ENCODE measurements at places on chromosomes 5 and 9.

GRCh38 chr5:31361234-31361633, 167.7 kb downstream of the CDH6 start:
- DNase-seq, result no peak

- no peak for DNase-seq
Observed at GRCh38 chr9:87422999-87423398, 74.7 kb upstream of the DAPK1 start.

- no peak for DNase-seq
Observed at GRCh38 chr9:128169492-128169891, 9.4 kb downstream of the BBLN start.

DNA sequence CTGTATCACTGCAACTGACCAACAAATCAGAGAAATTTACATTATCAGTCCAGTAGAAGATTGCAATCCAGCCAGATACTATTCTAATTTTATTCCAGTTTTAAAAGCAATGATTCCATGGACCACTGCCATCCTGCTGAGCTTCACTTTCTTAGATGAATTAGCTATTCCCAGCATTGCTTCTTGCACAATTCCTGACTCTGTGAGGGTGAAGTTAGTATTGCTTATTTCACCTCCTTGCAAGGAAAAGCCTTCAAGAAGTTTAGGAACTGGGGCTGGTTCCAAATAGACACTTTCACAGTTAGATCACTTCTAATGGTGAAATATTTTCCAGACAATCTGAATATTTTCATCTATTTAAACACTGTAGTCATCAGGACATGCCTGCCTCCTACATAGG, 338.6 kb upstream of the TNC start:
- no peak for DNase-seq

DNA sequence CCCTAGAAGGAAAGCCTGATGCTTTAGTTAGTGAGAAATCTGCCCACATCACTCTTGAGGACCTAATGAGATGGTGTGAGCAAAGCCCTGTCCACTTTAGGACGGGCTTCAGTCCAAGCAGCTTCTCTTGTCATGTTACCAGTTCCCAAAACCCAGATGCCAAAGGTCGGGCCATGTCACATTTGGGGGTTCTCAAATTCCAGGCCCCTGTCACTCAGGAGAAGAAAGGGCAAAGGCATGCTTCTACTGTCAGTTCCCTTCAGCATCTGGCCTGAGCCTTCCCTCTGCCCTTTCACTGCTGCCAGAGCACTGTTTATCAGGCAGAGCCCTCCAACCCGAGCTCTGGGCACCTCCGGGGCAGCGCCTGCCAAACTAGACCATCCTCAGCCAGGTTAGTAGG, 556.0 kb downstream of the BNC2 start:
- no peak for DNase-seq

- DNase-seq, result no peak
Observed at GRCh38 chr5:74194196-74194595, 446.3 kb downstream of the ENC1 start.

- no peak for DNase-seq
Observed at GRCh38 chr9:68742333-68742730, 37.3 kb downstream of the PIP5K1B start.

GRCh38 chr5:23629396-23629795, 122.0 kb downstream of the PRDM9 start:
- DNase-seq, result no peak

- DNase-seq, result no peak
Observed at GRCh38 chr9:129972816-129973215, 70.2 kb downstream of the FNBP1 start.

DNA sequence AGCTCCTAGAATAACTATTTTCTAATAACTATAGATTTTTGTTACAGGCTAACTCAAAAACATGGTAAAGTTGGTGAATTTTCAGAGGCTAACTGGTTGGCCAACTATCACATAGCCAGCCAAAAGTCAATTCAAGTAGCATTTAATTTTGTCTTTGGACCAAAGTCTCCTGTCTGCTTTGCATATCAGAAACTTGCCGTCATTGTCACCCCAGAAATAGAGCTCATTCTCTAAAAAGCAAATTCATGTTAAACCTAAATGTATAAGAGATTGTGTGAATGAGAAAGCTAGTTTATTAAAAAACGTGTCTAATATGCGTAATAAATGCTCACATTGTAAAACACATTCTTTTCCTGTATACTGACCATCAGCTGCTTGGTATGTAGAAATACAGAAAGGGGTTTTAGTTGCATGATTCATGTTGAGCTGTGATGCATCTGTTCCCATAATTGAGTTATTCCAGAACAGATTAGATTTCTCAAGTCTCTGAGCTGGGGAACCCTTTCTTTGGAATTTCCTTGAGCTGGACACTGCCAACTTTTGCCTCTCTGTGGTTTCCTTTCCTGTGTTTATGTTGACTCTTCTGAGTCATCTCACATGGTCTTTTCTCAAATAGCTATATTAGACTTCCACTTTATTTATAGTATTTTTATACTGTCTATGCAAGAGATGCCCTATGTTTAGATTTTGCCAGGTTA, 7.3 kb downstream of the SRFBP1 start:
- DNase-seq, result no peak

DNA sequence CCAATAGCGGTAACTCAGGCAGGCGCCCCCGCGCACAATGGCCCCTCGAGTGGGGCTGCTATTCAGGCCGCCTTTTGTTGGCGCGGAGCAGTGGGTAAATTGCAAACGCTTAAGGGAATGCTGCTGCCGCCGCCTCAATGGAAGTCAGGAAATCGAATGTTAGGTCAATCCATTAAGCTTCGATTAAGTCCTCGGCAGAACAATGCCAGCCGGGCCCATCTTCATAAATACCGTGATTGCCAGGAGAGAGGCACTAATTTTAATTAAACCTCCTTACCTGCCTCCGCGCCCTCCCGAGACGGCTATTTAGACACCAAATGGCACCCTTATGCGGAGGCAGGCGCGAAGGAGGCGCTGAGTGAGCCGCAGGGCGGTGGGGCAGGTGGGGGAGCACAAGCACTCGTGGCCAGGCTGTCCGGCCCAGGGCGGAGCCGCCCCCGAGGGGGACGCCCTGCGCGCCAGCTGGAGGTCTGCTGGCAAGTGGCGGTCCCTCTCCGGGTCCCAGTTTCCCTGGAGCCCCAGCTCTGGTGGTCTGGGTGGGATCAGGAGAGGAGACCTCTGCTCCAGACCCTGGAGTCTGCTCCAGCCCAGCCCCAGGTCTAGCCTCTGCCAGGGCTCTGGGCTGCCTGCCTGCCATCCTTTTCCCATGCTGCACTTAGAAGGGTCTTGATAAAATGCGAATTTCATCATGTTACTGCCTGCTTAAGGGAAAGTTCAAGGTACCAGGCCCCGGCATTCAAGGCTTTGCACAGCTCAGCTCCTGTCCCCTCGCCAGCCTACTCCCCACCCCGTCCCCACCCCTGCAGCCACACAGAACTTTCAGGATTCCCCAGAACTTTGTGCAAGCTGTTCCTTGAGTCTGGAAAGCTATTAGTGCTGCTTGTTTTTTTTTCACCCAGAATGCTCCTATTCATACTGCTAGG, 19.7 kb downstream of the NR5A1 start:
- no peak for DNase-seq

DNA sequence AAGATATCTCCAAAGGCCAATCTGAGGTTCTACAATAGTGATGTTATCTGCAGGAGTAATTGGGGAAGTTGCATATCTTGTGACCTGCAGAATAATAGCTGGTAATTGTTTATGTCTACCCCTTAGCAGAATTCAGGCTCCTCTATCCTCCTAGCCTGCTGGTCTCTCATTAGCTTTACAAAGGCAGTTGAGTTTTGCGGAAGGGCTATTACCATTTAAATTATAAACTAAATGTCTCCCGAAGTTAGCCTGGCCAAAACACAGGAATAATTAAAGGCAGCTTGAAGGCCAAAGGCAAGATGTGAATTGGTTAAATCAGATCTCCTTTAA, 168.7 kb downstream of the TTC39B start:
- no peak for DNase-seq

GRCh38 chr5:60699288-60699608, 718 bp downstream of the DEPDC1B start:
- DNase-seq, result no peak

DNA sequence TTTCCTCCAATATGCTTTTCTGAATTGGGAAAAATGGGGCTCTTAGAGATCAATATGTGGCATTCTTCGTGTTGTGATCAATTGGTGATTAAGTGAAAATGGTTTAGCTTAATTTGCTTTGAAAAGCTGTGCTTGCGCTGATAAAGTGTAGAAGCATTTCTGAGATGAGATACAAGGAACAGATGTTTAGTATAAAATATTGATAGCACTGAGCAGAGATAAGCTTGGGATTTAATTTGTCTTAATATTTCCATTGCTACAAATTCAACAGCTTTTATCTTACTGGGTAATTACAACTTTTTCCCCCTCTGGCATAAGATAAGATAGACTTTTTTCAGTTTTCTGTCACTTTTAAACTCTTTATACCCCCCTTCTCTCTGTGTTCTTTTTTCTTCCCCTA, 2204.9 kb upstream of the WWC1 start:
- no peak for DNase-seq

DNA sequence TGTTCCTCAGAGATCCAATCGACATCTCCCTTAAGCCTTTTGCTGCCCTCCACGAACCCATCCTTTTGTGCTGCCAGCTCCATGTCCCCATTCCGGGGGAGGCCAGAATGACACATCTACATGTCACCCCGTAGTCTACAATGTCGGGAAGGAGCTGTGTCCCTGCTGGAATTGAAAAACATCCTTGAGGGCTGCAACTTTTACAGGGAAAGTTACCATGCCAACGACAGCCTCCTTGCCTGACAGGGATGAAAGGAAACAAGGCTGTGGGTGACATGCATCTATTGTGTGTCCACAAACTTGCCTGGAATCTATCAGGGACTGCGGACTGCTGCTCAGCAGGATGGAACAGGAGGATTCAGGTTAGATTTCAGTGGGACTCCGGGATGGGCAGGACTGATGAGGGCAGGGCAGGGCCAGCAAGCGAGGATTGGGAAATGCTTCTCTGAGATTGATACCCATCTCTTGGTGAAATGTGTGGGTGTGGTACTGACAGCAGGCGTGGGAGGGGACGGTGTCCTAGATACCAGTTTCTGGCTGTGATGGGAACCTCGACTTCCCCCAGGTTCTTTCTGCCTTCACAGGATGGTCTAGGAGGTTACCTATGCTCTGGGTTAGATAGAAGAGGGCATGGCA, 25.5 kb downstream of the EGR1 start:
- no peak for DNase-seq

- no peak for DNase-seq
Observed at GRCh38 chr5:62477801-62478200, 65.2 kb downstream of the IPO11 start.

DNA sequence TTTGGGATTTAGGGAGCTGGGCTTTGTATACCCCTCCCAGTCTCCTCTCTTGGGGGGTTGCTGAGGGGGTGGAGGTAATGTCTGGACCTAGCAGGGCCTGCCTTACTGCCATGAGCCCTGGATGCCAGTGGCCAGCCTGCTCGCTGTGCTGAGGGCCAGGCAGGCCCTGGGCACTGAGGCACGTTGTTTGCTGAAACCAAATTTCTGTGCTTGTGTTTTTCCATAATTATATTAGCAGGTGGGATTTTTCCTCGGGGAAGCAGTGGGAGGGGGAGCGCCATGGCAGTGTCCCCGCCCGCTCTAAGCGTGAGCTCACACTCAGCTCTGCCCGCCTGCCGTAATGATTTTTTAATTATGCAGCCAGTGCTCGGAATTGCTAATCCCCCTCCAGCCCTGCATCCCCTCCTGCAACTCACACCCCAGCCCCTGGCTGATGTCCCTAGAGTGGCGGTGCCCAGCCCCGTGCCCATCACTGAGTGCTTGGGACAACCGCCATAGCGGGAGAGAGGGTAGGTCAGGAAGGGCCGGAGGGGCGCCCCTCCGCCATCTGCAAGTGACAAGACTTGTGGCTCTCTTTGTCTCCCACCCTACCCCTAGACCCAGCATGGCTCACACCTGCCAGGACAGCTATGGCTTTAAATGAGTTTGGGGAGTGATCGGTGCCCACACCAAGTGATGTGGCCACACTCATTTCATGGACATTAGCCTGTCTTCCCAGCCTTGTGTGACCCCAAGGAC, 20.9 kb downstream of the CXXC5 start:
- DNase-seq, result no peak

DNA sequence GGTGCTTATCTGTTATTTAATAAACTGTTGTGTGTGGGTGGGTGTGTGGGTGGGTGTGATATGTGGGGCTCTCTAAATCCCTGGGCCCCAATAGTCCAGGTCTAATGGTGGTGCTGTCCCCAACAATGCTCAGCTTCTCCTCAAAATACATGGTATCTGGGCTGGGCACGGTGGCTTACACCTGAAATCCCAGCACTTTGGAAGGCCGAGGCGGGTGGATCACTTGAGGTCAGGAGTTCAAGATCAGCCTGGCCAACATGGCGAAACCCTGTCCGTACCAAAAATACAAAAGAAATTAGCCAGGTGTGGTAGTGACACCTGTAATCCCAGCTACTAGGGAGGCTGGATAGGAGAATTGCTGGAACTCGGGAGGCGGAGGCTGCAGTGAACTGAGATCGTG, 4.5 kb upstream of the ORM1 start:
- no peak for DNase-seq

DNA sequence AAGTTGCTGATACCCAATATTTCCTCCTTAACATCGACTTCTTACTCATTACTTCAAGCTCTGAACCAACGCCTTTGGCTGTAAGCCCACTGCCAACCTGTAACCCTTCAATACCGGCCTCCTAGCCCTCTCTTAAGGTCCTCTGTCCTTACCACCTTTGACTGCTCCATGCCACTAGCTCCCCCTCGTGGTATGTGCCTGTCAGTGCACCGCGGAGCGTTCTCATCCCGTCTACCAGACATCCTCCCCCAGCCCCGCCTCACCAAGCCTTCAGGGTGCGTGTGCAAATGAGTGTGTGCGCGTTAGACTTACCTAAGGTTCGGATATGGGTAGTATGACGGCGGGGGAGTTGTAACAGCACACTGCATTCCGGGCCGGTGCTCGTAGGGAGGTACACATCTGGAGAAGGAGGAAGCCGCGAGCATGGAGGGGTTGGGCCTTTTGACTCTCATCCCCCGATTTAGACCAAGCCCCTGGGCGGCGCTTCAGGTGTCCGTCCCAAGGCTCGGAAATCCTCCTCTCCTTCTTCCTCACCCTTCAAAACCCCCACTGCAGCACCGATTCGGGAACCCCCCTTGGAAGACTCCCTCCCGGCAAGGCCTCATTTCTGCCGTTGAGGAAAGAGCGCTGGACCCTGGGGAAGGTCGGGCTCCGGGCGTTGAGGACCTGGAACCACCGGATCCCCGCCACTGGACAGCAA, 2.8 kb upstream of the MYORG start:
- peak; percentile 93 for DNase-seq

DNA sequence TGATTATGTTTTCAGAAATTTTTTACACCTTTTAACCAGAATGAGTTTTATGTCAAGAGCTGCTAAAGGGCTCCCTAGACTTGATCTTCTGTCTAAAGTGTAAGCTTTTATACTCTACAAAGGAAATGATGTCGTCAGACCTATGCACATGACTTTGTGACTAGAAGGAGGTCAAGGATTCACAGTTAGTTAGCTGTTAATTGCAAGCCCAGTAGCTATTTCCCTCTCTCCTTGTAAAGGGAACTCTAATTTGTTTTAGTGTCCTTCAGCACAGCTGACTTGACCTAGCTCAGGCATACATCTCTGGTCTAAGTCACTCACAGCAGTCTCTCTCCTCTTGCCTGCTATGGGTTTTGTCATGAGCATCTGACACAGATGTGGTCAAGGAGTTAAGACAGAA, 173.5 kb upstream of the NREP start:
- DNase-seq, result no peak

GRCh38 chr9:76109953-76110352, 219.5 kb downstream of the PCSK5 start:
- no peak for DNase-seq

- DNase-seq, result no peak
Observed at GRCh38 chr9:116959809-116960208, 272.7 kb downstream of the TRIM32 start.

All from stimulated activated CD4-positive, alpha-beta T cell treated with anti-CD3 and anti-CD28 coated beads, Interleukin-15, amount 100 ng/mL, for 24 hours (primary cell).